Stimulated activated CD4-positive, alpha-beta T cell treated with anti-CD3 and anti-CD28 coated beads, Interleukin-15, amount 100 ng/mL, for 48 hours (primary cell): ENCODE measurements at places on chromosomes 16 and 17.

GRCh38 chr16:69029121-69029520 lies 76.3 kb upstream of the HAS3 start:
- DNase-seq: no peak

DNA sequence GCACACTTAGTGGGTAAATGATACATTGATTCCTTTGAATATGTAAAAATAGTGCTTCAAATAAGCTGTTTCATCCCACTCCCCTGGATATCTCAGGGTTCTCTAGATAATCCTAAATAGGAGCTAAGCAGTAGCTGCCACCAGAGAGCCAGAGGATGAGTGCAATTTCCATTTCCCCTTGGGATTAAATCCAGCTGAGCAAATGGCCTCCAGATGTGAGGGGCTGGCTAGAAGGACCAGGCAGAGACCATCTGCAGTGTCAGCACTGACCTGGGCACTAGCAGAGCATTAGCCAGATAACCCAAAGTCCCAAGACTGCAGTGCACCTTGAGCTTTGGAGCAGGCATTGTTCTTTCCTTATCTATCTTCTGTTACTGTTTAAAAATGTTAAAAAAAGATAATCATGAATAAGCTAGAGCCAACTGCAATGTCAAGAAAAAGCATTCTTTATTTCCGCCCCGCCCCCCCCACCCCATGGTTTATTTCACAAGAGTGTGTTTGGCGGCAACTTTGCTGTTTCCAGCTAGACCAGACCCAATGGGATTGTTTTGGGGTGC lies 19.5 kb downstream of the GPR179 start:
- DNase-seq: no peak

DNA sequence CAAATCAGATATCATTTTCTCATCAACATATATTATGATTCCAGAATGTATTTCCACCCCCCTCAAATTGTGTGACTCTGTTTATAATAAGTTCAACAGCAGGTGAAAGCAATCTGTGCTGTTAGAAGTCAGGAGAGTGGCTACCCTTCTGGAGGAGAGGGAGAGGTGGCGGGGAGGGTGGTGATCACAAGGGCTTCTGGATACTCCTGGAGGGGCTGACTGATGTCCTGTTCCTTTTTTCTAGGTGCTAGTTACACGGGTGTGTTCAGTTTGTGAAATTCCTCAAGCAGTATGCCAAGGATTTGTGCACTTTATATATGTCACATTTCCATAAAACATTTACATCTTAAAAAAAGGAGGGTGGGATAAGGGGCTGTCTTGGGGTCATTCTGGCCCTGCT lies 119.1 kb downstream of the IRF8 start:
- DNase-seq: no peak

DNA sequence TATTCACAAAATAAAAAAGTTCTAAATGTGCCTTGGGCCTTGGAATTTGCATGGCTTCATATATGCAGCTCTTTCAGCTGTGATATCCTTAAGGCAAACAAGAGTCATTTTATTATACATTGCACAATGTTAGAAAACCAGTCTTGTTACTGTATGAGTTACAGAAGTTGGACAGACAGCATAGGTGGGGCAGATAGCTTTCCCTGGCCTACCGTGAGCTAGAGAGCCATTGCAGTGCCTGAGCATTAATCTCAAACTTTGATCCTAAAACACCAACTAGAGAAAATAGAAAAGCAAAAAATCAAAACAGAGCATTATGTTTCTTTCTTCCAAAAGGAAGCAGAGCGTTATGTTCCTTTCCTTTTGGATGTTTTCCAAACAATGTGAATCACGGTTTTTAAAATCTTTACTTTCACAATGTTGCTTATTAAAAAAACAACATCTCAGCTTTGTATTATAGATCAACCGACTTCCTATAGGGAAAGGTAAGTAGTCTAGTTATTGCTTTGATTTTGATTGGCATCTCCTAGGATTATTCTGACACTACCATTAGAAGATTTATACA lies 32.2 kb downstream of the ARHGAP44 start:
- DNase-seq: no peak

DNA sequence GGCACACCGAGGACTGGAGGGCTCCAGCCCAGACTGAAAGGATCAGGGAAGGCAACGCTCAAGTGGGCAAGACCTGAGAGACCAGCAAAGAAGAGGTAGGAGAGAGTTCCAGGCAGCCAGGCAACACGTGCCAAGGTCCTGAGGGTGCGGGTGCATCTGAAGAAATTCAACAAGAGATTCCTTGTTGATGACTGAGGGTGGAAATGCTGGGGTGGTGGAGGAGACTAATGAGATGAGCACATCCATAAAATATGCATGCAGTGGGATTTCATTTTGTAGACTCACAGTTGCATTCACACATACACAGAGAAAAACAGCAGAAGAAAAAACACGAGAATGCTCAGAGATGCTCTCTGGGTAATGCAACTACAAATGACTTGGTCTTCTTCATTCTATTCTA lies 154.8 kb upstream of the FOXF1 start:
- DNase-seq: no peak

- no peak for DNase-seq
These were observed 51.9 kb downstream of the COG7 start for GRCh38 chr16:23401139-23401538.

DNA sequence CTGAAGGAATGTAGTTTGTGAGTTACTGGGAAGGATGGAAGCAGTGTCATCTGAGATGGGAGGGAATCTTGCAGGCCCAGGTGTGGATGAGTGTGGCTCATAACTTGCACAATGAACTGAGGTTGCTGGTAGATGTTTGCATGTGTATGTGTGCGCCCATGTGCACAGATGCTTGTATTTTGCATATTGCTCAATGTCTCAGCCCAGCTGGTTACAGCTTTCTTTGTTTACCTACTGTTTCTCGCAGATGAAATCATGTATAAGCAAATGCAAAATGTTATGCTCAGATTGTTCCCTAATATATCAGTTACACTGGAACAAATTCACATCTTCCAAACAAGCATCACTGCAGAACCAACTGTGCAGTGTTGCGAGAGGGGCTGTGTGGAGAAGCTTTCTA lies 452.2 kb upstream of the EEF2KMT start:
- DNase-seq: no peak

GRCh38 chr16:73473713-73474112 lies 425.8 kb upstream of the ZFHX3 start:
- DNase-seq: no peak

DNA sequence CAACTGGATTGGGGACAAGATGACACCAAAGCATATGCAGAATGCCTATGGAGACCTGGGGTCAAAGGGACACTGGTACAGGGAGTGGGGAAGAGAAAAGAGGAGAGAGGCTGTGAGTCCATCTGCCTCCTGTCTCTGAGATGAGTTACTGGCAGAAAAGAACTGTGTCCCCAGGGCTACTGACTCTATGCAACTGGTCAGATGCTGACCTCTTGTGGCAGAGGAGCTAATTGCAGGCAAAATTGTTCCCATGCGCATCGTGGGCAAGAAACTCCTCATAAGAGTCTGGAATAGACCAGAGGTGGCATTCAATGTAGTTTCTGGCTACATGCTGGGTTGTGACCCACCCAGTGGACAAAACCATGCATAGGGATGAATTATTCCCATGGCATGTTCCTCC lies 26.1 kb upstream of the MLKL start:
- peak; percentile 26 for DNase-seq
